T follicular helper cell (primary cell): ENCODE measurements at places on chromosomes 2 and 18.

- no peak for DNase-seq
Observed at GRCh38 chr2:239498981-239499634, 98.3 kb upstream of the HDAC4 start.

GRCh38 chr2:132517386-132517785, 100.8 kb downstream of the GPR39 start:
- no peak for DNase-seq

DNA sequence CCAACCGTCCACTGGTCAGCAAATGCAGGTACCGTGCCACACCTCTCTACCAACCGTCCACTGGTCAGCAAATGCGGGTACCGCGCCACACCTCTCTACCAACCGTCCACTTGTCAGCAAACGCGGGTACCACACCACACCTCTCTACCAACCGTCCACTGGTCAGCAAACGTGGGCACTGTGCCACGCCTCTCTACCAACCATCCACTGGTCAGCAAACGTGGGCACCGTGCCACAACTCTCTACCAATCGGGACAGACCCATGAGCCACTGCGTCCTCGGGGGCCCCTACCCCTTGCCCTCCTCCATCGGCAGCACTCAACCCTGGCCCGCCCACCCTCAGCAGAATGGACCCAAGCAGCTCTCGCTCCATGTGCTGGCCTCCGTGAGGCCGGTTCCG, 226.4 kb upstream of the SALL3 start:
- DNase-seq = no peak

DNA sequence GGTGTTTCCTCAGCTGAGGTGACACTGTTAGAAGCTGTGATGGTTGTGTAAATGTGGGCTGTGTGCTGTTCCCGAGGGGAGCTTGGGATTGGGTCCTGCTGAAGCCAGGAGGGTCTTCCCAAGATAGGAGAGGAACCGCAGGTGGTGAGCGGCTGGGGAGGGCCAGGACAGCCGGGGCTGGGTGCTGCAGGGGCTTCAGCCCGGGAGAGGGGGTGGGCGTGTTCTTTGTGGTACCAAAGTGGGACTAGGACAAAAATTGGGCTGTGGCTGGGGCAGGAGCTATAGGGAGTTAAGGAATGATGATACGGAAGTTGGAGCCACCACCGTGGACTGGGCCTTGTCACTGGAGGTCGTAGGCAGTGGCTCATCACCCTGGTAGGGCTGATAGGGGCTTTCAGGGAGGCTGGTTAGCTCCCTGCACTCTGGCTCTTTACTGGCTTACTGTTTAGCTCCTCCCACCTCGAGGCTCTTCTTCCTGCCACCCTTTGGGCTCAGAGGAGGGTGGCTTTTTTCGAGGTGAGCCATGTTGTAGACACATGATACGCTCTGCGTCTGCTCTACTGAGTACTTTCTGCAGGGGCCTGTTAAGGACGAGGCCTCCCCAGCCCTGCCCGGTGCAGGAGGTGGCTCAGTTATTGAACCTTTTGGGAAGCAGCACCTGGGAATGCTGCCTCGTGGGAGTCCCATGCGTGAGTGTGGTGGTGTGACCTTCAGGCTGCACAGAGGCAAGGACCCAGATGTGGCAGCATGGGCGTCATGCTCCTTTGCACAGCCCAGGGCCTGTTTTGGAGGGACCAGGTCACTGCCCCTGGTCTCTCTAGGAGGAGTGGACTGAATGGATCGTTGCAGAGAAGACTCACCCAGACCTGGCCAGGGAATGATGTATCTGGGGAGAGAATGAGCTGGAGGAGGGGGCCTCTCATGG, 21.6 kb downstream of the ASB1 start:
- DNase-seq = no peak

DNA sequence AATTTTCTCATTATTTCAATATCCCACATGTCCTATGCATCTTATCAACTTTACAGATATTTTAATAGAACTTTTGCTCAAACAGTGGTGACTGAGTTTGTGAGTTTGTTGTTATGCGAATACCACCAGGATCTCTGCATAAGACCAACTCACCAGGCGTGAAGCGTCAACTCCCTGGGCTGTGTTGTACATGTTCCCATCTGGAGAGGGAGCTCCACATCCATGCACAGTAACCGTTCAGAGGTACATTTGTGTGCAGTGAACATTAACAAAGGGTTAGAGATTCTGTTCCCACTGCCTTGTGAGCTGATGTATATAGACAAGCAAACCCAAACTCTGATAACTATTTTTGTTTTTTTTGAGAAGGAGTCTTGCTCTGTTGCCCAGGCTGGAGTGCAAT, 188.7 kb downstream of the MYT1L start:
- no peak for DNase-seq

GRCh38 chr2:101805152-101806088, 107.9 kb downstream of the MAP4K4 start:
- DNase-seq = no peak

- DNase-seq = no peak
Observed at GRCh38 chr2:21381421-21381820, 257.7 kb downstream of the TDRD15 start.
